ENCODE measurements at places on chromosomes 16 and 17.
A peak's percentile ranks its signal among the peaks of the same experiment; 100 is the strongest.

DNA sequence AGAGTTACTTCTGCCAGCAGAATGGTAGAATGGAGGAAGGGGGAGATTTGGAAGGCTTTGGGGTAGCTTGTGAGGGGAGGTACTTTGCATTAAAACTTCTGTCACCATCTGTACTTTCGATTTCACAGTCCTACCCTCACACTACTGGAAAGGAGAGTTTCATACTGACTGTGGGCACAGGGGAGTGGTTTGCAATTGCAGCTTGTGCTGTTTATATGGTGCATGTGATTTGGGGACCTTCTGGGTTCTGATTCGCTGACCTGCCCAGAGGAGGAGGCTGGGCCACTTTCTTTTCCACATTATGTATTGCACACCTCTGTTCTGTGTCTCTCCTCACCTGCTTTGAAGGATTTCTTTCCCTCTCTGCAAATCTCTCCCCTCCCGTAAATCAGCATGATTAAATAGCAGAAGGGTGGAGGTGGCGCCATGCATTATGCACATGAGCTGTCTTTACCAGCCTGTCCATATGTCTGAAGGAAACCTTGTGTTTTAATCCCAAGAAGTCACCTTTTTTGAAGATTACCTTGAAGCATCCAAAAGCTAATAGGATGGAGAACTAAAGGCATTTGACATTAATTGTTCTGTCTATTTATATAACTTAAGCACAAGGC is 90.9 kb downstream of the RBFOX1 start:
- DNase-seq, result no peak

- DNase-seq, result no peak
Observed at GRCh38 chr16:46884513-46885293, 541 bp downstream of the GPT2 start.

- DNase-seq, result no peak
Observed at GRCh38 chr17:73950593-73950914, 252.9 kb upstream of the RPL38 start.

DNA sequence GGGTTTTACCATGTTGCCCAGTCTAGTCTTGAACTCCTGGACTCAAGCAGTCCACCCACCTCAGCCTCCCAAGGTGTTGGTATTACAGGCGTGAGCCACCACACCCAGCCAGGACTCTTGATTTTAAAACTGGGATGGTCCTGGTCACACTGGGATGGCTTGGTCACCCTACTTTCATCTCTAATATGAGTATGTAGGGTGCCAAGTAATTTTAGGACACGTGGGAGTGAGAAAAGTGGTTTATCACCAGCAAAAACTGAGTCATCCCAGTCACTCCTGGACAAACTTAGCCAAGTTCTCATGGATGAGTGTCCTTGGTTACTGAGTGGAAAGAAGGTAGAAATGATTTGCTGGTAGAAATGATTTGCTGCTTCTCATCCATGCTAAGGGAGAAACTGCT is 9.9 kb downstream of the CLEC19A start:
- no peak for DNase-seq

DNA sequence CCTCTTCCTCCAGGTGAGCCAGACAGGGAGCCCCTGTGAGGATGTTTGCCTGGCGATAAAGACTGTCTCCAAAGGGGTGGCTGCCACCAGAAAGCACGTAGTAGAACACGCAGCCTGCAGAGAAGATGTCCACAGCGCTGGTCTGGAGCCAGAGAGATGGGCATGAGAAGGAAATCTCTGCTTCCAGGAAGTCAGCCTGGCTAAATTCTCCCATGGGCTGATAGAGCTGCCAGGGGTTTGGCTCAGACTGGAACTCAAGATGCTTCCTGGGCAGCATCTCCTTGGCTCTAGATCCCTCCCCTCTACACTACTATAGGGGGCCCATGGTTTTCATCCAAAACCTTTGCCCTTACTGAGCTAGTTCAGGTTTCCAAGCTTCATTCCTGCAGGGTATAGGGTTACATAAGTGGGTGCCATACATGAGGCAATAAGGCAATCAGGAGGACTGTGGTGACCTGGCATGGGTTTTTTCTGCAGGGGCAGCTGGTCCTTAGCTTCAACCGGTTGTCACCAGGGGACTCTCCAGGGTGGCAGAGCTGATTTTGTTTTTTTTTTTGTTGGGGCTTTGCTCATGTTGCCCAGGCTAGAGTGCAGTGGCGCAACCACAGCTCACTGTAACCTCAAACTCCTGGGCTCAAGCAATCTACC is 13.6 kb downstream of the PLK1 start:
- no peak for DNase-seq

- peak; percentile 31 for DNase-seq
Observed at GRCh38 chr17:74011966-74012365, 191.5 kb upstream of the RPL38 start.

GRCh38 chr16:49932946-49933345 is 77.0 kb upstream of the ZNF423 start:
- DNase-seq, result peak; percentile 45

DNA sequence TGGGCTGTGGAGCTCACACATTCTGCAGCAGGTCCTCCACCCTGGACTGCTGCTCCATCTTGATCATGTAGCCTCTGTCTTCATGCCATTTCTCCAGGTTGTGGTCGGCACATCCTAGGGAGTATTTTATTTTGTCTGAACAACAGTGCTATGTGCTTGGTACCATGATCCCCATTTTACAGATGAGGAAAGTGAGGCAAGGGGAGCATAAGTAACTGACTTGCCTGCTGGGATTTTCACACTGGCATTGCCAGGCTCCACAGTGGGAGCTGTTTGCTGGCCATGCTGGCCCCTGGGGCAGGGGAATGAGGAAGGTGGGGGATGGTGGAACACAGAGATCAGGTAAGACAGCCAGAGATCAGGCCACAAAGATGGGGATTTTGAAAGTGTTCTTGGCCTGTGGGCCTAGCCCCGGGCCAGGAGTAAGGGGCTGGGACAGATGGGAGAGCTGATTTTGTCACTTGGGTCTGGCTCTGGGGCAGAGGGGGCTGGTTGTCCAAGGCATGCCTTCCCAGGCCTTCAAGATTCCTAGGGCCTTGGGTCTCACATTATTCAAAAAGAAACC is 9.3 kb upstream of the ZNF500 start:
- DNase-seq, result no peak

- no peak for DNase-seq
Observed at GRCh38 chr17:43558805-43559160, 12.6 kb upstream of the ETV4 start.

DNA sequence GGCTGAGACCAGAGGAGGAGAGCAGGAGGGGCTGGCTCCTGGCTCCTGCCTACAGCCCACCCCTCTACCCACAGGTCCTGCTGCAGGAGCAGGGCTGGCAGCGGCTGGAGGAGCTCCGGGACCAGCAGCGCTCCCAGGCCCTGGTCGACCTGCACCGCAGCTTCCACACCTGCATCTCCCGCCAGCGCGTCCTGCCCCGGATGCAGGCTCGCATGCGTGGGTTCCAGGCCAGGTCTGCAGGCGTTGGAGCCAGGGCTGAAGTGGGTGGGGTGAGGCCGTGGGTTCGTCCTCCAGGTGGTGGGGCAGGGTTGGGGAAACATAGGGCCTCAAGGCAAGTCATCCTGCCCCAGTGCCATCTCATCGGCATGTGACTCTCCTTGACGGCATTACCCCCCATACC is 18.2 kb downstream of the MYO15B start:
- DNase-seq, result no peak

DNA sequence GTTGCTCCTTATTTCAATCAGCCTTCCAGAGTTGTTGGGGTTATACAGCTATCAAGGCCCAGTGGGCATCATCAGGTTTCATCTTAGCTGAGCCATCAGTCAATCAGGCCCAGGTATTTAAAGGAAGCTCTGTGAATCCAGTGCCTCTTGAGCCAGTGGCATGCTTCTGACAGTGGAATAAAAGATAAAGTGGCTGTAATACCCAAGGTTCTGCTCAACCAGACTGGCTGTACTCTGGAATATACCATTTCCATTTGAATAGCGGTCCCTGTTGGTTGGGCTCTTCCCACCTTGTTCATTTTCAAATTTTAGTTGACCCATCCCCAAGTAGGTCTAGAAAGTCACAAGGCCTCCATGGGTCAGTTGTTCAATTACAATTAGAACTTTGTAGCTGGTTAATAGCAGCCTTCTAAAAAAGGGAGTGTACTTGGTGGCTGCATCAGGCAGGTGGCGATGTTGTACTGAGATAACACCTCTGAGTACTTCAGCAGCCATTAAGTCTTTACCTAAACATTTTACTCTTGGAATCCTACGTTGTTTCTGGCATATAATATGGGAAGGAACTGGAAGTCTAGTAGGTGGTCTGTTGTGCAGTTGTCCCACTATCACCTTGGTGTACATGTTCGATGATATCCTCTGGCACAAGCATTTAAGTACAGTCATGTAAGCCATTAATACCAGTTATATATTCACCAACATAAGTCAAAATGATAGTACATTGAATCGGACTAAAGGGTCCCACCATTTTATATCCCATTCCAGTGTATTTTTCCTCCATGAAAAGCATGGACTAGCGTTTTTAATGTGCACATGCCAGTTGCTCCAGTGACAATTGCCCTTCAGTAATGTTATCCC is 294.1 kb downstream of the BCAS3 start:
- peak; percentile 48 for DNase-seq

DNA sequence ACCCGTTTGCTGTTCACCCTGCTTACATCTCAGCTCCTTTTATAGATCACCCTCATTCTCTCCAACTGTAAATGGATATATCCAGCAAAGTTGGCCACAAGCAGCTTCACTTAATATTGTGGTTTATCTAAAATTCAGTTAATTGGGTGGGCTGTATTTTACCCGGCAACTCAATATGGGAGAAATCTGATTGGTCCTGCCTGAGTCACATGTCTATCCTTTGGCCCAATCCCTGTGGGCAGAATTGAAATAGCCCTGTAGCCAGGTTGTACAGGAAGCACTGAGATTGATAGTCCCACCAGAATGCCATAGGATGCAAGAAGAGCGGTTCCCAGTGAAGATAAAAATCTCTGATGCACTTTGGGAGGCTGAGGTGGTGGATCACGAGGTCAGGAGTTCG is 73.2 kb downstream of the AIPL1 start:
- DNase-seq, result no peak

DNA sequence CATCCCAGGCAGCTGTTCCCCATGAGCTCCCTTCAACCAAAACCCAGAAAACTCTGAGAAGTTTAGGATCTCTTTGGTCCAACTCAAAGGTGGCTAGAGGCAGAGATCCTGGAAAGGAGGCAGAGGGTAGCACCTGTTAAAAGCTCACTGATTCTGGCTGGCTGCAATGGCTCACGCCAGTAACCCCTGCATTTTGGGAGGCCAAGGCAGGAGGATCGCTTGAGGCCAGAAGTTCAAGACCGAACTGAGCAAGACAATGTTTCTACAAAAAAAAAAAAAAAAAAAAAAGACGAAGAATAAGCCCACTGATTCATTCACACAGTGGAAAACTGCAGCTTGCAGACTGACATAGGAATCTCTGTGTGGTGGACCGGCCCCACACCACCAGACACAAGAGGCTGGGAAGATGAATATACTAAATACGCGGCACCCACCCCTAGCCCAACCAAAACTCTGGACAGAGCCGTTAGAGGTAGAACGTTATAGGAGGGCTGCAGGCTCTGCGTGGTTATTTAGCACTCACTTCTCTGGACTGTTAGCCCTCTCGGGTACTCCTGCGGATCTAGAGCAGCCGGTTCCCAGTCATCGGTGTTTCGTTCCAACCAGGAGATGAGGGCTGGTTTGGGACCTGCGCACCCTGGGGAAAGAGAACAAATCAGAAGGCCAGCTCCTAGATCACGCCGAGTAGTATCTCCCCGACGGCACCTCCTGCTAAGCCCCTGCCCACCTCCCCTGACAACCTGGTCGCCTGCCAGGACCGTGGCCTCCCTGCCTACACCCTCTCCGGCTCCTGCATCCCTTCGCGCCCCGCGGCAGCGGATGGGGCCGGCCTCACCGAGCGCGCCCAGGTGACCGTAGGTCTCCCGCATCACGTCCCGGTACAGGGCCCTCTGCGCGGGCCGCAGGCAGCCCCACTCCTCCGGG is 925 bp downstream of the ZNF689 start:
- peak; percentile 36 for DNase-seq

GRCh38 chr16:50155925-50156324 is 2.8 kb downstream of the TENT4B start:
- no peak for DNase-seq

GRCh38 chr16:74626741-74627416 is 20.0 kb upstream of the GLG1 start:
- DNase-seq, result no peak

DNA sequence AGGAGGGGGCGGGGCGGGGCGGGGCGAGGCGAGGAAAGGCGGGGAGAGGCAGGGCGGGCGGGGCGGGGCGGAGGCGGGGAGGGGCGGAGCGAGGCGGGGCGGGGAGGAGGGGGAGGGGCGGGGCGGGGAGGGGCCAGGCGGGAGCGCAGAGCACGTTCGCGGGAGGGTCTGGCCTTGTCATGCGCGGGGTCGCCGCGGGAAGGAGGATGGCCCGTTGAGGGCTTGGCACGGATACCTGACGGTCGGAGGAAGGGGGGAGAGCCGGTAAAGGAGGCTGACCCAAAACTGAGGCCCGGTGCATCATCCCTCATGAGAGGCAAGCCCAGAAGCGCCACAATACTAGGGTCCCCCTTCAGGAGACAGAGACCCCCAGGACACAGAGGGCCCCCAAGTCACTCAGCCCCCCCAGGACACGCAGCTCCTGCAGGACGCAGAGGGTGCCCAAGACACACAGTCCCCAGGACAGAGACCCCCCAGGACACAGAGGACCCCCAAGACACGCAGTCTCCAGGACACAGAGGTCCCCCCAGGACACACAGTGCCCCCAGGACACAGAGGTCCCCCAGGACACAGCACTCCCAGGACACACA is 593 bp upstream of the WDR45B start:
- DNase-seq, result no peak

DNA sequence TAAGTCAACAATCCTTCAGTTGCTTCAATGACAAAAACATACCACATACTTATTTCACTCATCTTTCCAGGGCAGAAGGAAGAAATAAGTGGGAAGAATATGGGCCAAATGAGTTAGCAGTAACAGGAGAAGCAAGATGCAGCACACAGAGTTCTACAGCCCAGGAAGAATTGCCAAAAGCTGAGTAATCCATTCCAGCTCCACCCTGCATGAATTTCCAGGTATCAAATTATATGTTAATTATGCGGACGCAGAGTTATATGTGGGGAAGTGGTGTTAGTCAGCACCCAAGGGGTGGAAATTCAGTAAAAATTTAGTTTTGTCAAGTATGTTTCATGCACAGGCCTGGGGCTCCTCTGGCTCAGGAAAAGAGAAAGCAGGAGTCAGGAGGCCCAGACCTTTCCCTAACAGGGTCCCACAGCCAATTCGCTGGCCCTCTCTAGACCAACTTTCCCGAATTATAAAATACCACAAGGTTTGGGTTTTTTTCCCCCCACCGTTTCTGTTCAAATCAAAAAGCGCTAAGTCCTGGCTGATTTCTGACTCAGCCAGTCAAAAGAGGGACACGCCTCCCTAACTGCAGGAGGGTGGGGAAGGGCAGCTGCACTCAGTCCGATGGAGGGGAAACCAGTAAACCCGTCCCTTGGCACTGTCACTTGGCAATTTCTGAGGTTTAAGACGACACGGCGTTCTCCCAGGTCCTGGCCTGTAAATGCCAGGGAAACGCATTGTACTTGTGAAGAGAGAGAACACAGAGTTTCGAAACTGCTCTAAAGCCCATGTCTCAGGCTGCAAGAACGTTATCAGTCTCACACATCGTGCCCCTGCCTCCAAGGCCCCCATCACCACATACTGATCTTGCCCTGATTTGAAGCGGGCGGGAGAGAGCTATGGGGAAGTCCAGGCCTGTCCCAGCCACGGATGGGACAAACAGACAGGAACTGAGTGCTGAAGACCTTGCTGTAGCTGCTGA is 58.1 kb downstream of the ZFHX3 start:
- DNase-seq, result peak; percentile 88

- no peak for DNase-seq
Observed at GRCh38 chr16:31367853-31368252, 12.9 kb downstream of the ITGAX start.

- peak; percentile 42 for DNase-seq
Observed at GRCh38 chr16:68450741-68451255, 2.5 kb upstream of the SMPD3 start.

- DNase-seq, result no peak
Observed at GRCh38 chr16:11240636-11241473, 15.1 kb downstream of the SOCS1 start.
